Dermis blood vessel endothelial cell (primary cell): ENCODE measurements at places on chromosomes 2 and 18. TPM values are rescaled to one million over a fixed set of nuclear protein-coding genes. Genes with fewer than 3 reads are reported as not detected.

Gene CEP76
- total RNA-seq: 14.8 and 18.2 TPM in 2 replicates

Gene MCFD2
- total RNA-seq: 157 and 211 TPM in 2 replicates

Gene TMEM87B
- total RNA-seq: 35.1 and 51.1 TPM in 2 replicates

Gene POLR1B
- 16.8 and 22.0 TPM in 2 replicates for total RNA-seq

Gene FTCDNL1
- total RNA-seq: 0.23 and 1.7 TPM in 2 replicates

Gene STARD6
- 0.09 TPM in 1 of 2 replicates, not detected in the other for total RNA-seq

Gene ACADL
- under 0.01 and 0.19 TPM in 2 replicates for total RNA-seq

Gene TMEM247
- total RNA-seq: not detected in 2 replicates

Gene AFF3
- total RNA-seq: 0.05 TPM in 1 of 2 replicates, not detected in the other

Gene RTP5
- not detected in 2 replicates for total RNA-seq

Gene FN1
- 353 and 387 TPM in 2 replicates for total RNA-seq

Gene LYPD6B
- not detected in 2 replicates for total RNA-seq

Gene ABCG5
- not detected in 2 replicates for total RNA-seq

Gene MROH2A
- not detected in 2 replicates for total RNA-seq
